ENCODE measurements at places on chromosomes 1 and 21.

DNA sequence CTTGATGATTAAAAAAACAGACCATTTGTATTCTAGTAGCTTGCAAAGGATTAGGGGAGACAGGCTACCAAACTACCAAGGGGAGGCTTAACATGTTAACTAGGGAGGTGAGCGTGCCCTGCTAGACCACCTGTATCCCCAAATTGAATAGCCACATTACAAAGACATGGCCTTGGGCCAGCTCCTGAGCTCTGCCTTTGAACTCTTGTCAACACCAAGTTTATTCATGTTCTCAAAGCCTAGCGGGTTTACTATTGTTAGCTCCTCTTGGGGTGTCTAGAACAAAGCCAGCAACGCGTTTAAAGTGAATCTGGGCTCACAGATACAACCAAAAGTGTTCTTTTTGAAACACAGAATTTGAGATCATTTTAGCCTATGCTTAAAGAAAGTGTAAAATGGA, 36.3 kb downstream of the SMYD2 start:
- no peak for DNase-seq

DNA sequence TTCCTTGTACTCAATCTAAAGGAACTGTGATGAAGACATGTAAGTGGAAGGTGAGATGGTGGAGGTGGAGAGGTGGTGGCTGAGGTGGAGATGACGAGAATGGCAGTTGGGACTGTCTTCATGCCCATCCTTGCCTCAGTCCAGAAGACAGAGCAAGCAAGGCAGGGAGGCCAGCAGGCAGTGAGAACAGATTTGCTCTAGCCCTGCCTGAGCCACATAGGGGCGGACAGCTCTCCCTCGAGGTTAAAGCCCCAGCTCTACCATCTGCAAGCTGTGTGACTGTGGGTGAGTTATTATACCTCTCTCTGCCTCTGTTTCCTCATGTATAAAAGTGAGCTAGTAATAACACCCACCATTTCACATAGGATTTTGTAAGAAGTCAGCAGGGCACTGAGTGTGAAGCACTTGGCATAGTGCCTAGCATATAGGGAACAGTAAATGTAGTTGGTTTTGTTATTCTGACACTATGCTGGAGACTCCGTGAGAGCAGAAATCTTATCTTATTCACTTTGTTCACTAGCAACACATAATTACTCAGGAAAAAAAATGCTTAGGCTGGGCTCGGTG, 4.8 kb upstream of the FAM110D start:
- no peak for DNase-seq

DNA sequence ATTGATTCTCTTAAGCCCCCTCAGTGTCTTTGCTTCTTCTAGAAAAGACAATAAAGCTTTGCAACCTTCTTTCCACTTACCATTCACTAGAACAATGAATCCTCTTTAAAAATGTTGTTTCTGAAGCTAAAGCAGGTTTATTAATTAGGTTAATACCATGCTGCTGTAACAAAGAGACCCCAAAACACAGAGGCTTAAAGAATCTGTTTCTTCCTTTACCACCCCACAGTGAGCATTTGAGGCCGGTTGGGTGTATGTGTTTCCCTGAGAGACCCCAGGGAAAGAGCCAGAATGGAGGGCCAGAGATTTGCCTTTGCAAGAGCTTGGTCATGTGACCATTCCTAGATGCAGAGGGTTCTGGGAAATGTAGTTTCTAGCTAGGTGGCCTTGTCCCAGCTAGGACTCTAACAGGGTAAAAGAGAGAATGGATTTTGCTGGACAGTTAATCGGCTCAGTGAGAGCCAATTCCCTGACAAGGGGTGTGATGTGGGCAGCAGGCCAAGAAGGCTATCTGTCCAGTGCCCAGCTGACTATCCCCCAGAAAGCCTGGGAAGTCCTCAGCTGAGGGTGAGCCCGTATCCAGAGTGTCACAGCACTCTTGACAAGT, 191.8 kb upstream of the TMEM51 start:
- DNase-seq, result no peak

- no peak for DNase-seq
Observed at GRCh38 chr1:233788687-233789086, 115.8 kb upstream of the SLC35F3 start.

DNA sequence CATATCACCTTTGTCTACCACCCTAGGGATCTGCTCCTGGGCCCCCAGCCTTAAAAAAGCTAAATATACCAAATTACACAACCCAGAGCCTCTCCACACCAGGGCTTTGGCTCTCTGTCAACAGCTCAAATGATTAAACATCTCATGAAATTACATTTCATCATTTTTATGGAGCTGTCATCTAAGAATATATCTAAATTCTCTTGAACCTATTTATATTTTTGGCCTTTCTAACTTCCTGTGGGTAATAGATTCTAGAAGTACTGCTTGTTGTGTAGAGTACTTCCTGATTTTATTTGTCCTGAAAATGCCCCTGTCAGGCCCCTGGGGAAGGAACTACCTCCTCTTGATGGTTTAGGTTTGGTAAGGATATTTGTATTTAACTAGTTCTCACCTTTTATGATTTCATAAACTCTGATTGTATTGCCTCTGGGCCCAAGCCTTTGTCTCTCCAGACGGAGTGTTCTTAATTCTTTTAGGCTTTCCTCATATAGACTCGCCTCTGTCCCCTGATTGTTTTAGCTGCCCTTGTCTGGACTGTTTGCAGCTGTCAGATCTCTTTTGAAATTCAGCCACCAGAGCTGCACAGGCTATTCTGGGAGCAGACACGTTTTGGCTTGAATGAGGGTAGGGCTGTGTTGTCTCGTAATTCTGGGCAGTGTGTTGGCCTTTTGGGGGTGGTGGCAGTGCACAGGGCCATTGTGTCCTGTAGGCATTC, 16.6 kb downstream of the MYOG start:
- no peak for DNase-seq

GRCh38 chr1:115822117-115822516, 18.8 kb downstream of the NHLH2 start:
- no peak for DNase-seq

DNA sequence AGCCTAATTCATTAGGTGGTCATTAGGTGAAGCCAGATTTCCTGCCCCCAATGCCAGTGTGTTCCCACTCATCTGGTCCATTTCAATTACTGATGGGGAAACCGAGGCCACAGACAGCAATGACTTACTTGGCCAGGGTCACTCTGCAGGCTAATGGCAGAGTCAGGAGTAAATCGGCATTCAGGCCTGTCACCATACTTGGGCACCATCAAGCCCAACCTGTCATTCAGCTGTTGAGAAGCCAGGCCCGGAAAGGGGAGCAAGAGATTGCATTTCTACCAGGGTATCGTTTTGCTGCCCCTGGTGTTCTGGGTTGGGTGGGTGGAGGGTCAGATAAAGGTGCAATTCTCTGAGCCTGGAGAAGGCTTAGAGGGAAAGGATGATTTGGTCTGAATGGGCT, 8.0 kb upstream of the TMEM61 start:
- no peak for DNase-seq

DNA sequence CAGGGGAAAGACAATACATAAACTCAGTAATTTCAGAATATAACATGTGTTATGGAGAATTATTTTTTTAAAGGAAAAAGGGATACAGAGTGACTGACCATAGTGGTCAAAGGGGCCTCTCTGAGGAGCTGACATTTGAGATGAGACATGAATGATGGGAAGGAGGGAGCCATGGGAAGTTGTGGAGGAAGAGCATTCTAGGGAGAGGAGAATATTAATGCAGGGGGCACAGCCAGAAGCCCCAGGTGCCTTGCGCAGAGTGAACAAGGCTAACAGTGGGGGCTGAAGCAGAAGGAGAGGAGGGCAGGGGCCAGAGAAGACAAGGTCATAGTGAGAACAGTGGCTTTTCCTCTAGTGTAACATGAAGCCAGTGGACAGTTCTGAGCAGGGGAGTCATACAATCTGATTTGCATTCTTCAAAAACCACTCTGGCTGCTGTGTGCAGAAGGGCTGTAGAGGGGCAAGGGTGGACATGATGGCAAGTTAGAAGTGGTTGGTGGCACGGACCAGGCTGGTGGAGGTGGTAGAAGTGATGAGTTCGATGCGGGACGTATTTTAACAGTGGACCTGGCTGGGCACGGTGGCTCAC, 28.2 kb upstream of the IFNLR1 start:
- DNase-seq, result no peak

DNA sequence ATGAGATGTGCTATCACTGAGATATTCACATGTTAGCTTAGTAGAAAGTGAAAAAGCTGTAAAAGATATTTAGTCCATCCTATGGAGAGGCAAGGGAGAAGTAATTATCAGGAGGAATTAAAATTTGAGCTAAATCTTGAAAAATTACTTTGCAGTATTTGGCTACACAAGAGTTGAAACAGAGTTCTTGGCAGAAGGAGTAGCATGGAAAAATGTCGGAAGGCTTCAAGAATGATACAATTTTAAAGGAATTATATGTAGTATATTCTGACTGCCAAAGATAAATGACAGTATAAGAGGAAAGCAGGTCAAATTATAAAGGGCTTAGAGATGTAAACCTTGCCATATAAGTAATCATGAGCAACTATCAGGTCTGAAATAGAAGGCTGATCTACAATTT, 518.9 kb downstream of the BRINP3 start:
- DNase-seq, result no peak

DNA sequence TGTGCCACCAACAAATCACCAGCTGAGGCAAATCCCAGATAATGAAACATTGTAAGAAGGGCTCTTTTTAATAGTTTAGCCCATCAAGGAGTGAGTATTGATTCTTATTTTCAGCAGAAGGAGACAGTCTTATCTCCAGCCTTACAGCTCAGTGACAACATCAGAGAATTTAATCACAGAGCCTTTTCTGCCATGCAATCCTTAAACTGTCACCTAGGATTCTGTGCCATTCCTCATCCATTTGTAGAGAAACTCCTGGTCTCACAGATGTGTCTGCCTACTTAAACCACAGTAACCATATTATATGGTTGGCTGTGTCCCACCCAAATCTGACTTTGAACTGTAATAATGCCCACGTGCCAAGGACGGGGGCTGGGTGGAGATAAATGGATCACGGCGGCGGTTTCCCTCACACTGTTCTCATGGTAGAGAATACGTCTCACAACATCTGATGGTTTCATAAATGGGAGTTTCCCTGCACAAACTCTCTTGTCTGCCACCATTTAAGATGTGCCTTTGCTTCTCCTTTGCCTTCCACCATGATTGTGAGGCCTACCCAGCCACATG, 217.7 kb downstream of the RERE start:
- DNase-seq, result no peak

GRCh38 chr1:15290382-15290781, 43.4 kb downstream of the FHAD1 start:
- no peak for DNase-seq

DNA sequence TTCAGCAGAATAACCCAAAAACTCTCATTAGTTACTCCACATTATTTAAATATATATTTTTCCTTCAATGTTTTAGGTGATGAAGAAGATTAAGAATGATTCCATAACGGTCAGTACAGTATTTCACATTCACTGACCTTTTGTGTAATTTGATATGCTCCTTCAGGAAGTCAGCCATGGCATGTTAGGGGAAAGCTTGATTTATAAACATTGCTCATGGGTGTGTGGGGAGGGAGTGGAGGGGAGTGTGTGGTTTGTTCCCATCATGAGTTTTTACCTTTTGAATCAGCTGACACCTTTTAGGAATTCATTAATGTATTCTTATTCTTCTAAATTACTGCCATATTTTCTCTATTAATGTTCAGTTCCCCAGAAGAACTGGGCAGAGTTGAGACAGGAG, 240.2 kb downstream of the ATG4C start:
- DNase-seq, result no peak

DNA sequence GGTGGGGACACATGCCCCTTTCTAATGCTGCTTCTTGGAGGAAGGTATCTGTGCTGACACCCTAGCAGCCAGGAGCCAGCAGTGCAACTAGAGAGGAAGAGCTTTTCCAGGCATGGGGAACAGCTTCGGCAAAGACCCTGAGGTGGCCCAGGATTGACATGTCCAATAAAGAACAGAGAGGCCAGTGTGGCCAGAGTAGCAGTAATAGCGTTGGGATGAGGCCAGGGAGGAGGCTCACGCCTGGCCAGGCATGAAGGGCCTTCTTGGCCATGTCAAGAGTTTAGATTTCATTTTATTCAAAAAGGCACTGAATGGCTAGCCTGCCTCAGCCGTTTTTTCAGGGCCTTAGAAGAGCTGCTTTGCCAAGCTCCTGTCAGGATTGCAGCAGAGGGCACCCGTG, 16.3 kb upstream of the ADAMTSL4 start:
- DNase-seq, result no peak

GRCh38 chr1:223724376-223724775, 12.0 kb downstream of the CAPN2 start:
- no peak for DNase-seq

DNA sequence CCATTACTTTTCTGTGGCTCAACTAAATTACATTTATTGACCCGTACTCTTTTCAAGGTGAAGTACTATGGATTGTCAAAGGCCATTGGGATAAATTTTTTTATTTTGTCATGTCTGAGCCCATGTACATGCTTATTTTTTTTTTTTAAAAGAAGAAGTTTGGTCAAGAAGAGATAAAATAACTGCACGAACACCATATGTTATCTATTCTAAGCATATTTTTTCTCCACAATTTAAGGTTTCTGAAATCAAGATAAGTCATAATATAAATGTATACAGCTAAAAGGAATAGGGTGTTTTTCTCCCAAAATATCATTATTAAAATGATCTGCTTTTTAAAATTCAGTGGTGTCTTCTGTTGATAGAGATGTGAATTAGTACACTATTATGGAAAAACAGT, 35.0 kb upstream of the SH2D1B start:
- DNase-seq, result no peak

DNA sequence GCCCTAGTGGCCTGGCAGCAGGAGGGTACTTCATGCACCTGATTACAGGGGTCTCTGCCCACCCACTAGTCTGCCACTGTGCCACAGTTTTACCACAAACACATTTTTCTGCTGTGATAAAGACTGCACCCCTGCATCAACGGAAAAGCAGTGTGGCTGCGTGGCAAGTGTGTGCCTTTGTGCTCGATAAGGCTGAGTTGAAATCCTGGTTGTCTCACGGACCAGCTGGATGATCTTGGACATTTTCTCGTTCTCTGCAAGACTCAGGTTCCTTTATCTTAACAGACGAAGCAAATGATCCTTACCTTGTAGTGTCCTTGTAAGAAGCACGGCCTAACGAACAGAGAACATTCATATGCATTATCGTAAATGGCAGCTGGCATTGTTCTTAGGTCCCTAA, 10.2 kb downstream of the GRHL3 start:
- no peak for DNase-seq

GRCh38 chr1:177172866-177173265, 2.1 kb downstream of the BRINP2 start:
- no peak for DNase-seq

DNA sequence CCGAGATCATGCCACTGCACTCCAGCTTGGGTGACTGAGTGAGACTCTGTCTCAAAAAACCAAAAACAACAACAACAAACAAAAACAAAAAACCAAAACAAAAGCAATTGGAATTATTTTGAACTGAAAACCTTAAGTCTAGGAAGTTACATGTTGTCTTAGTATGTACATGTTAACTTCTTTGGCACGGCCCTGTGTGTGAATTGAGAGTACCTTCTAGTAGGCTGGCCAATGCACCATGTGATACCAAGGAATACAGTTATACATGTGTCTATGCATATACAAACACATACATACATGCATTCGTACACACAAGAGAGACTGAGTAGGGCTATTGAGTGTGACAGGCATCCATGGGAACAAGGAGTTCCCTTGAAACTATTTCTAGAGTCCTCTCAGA, 18.6 kb downstream of the TPTE start:
- no peak for DNase-seq

- DNase-seq, result no peak
Observed at GRCh38 chr1:169904834-169905233, 11.1 kb upstream of the SCYL3 start.

- no peak for DNase-seq
Observed at GRCh38 chr1:119648620-119649004, 546 bp upstream of the ZNF697 start.

Measured in CD8-positive, alpha-beta T cell (primary cell).